ENCODE measurements at places on chromosomes 3 and 15. TPM values are rescaled to one million over a fixed set of nuclear protein-coding genes. Genes with fewer than 3 reads are reported as not detected.

- DNase-seq, result no peak
Observed at GRCh38 chr3:101988596-101988995, 139.3 kb downstream of the NFKBIZ start.

- no peak for DNase-seq
Observed at GRCh38 chr3:123664753-123665152, 79.9 kb upstream of the HACD2 start.

GRCh38 chr3:46477145-46477544 is 12.4 kb upstream of the LTF start:
- no peak for DNase-seq

DNA sequence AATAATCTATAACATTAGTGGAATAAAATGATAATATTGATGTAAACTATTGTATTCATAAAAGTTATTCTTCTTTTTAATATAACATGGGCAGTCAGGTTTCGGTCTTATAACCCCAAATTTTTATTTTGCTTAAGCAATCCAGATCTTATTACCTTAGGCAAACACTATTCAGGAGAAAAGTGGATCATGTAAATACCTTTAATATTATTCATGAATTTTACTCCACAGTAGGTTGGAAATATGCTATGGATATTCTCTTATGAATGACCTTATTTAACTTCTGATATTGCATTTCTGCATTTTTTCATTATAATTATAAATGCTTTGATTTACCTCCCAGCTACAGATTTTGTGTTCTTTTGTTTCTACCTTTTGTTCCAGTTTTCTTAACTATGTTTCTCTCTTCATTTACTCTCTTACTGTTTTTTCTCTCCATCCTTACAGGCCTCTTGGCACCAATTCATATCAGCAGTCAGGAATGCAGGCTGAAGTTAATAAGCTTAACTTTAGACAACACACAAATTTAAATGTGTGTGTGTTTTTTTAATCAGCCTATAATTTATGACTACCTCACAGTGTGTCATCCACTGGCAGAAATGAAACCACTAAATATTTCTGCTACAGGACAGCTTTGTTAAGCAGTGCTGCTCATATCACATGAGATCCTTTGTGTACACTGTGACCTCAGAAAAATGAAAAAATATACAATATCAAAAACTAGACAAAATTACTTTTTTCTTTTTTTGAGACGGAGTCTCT is 111.0 kb downstream of the NSUN3 start:
- DNase-seq, result no peak

DNA sequence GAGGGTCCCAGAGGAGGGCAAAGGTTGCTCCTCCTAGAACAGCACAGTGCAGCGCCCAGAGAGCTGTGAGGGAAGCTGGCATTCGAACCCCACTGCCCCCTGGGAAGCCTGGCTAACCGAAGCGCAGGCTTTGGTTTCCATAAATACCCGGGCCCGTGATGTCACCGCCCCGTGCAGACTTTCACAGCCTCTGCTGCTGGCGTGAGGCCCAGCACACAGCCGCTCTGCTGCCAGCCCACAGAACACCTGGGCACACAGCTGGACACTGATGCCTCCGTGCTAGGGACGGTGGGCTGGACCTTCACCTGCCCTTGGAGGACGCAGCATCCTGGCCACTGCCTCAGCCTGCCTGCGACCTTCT is 1.0 kb downstream of the IQSEC1 start:
- DNase-seq, result no peak

GRCh38 chr3:61875976-61876671 is 314.8 kb downstream of the PTPRG start:
- DNase-seq, result no peak

DNA sequence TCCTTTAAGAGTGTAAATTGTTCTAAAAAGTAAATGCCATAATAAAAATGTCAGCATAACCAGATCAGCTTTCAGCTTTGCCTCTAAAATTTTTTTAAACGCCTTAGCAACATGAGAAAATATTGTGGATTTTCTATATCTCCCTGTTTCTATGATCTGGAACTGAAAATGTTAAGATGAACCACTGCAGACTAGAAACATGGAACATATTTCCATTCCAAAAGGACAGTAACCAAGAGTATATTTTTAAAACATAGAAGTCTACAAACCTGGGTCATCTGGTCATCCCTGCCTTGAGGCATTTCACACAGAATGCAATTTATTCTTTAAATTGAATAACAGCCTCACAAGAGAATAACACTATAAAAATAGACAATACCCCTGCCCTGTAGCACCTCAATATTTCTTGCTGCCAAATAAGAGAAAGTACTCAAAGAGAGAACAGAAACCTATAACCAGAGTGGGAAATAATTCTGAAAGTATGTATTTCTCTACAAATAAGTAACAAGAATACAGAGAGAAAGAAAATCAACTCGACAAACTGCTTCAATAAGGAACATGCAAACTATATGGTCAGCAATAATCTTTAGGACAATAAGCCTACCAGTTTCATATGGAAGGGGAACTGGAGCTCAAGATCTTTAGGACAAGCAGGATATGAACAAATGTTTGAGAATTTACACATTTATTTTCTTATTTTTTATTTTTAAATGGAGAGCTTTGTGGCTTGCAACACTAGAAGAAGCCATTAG is 949.0 kb downstream of the EPHA3 start:
- DNase-seq, result no peak

DNA sequence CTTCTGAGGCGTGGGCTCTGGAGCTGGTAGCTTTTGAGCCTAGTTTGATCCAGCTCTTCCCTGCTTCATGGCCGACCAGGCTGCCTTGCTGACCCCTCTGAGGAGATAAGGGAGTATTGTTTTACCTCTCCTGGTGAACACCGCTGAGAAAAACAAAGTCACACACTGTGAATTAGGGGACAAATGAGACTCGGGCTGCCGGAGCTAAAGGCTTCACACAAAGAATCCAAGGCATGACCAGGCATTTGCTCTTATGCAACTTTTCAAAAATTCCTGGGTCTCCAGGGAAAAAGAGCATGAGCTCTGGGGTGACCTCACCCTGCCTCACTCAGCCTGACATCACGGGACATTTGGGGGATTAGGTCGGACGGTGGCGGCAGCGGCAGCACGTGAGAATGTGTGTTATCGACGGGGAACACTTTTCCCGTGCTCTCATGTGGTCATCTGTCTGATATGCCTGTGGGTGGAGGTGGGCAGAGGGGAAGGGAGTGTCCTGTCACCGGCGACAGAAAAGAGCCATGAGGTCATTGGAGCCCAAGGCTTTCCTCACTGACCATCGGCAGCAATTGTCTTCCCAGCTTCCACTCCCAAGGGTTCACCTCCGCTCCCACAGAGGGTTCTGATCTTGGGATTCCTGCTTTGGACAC is 61.0 kb downstream of the TMEM44 start:
- no peak for DNase-seq

- no peak for DNase-seq
Observed at GRCh38 chr3:52406231-52406661, 38.7 kb downstream of the SEMA3G start.

The ZMYND10 gene
- 0.71 TPM for total RNA-seq

The ZIC1 gene
- not detected for total RNA-seq

The WNT5A gene
- total RNA-seq, result not detected

The KLHL40 gene
- total RNA-seq, result not detected

The RBP2 gene
- total RNA-seq, result not detected

The ACKR4 gene
- not detected for total RNA-seq
